ENCODE measurements at places on chromosomes 2 and 18.

- DNase-seq: no peak
Measured at GRCh38 chr2:228507870-228508269, 326.4 kb upstream of the SPHKAP start.

DNA sequence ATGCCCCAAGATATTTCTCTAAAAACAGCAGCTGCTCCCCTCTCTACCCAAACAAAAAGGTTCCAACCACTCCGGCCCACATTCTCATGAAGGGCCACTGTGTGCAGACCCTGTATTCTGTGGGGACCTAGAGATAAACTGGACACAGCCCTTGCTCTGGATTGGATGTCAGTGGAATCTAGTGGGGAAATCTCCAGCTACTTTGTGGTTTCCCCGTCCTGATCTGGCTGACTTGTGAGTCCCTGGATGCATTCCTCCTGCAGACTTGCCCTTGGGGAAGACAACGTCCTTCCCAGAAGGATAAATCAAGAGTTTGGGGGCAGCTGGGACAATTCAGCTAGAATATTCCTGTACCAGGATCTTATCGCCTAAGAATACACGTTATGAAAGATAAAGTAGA lies 151.1 kb downstream of the FSHR start:
- DNase-seq: no peak

DNA sequence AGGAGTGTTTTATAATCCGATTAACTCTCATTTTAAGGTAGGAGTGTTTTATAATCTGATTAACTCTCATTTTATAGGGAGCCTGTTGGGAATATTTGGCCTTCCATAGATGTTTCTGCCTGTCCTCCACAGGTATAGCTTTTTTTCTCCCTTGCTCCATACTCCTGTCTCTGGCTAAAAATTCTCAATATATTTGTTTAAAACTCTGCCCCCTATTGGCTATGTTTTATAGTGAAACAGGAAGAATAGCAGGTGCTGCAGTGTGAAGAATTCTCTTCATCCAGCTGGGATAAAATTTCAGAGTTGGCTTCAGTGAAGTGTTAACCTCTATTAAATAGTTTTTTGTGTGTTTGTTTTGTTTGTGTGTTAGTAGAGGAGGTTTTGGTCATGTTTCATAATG lies 1046.0 kb upstream of the TMEFF2 start:
- DNase-seq: no peak

- DNase-seq: no peak
Measured at GRCh38 chr2:51789918-51790317, 758.0 kb upstream of the NRXN1 start.

Data from left ventricle myocardium inferior (tissue), 1 donor.